ENCODE measurements at places on chromosomes 5 and 9. TPM values are rescaled to one million over a fixed set of nuclear protein-coding genes. Genes with fewer than 3 reads are reported as not detected.

DNA sequence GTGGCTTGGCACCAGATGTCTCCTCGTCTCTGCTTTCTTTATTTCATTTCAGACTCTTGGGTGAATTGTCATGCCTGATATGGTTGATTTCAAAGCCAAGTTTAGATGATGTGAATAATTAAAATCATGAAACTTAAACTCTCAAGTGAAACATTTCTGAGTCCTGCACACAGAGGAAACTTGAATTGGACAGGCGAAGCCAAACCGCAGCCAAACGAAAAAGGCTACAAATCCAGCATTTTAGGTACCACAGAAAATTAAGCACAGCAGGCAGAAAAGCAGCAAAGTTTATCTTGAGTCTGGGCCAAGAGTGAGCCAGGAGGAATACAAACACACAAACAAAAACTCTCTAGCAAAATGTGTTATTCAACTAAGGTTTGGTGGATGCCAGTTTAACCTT is 659.8 kb upstream of the KLF4 start:
- H3K27ac ChIP-seq = no peak overlapping the region
- H3K4me1 ChIP-seq = no peaks in the 10 kb centered on the region
- DNase-seq = no peak
- no peaks in the 10 kb centered on the region for H3K36me3 ChIP-seq
- H3K4me3 ChIP-seq = no peak overlapping the region
- H3K27me3 ChIP-seq = no peaks in the 10 kb centered on the region

DNA sequence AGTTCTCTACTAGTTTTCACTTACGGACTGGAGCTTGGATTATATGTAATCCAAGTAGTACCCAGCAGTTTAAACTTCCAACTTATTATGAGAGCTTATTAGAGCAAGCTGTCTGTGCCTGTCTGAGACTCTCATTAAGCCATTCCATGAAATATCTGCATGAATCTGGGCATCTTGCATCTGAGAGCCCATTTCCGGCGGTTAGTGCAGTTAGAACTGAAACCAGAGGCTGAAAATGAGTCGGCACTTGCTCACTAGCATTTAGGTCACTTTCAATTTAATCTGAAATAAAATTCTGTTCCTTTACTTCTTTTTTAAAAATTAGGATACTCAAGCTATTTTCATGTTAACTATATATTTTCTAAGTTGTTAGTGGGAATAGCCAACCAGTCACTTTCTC is 102.2 kb downstream of the MEGF10 start:
- H3K4me1 ChIP-seq = no peaks in the 10 kb centered on the region
- H3K27me3 ChIP-seq = peaks cover 2% of the 10 kb centered on the region
- H3K36me3 ChIP-seq = no peaks in the 10 kb centered on the region
- DNase-seq = no peak
- no peak overlapping the region for H3K27ac ChIP-seq

GRCh38 chr9:73200694-73201452 is 49.2 kb downstream of the ANXA1 start:
- no peaks in the 10 kb centered on the region for H3K4me1 ChIP-seq
- no peaks in the 10 kb centered on the region for H3K36me3 ChIP-seq
- DNase-seq = peak; percentile 33
- no peak overlapping the region for H3K27ac ChIP-seq

DNA sequence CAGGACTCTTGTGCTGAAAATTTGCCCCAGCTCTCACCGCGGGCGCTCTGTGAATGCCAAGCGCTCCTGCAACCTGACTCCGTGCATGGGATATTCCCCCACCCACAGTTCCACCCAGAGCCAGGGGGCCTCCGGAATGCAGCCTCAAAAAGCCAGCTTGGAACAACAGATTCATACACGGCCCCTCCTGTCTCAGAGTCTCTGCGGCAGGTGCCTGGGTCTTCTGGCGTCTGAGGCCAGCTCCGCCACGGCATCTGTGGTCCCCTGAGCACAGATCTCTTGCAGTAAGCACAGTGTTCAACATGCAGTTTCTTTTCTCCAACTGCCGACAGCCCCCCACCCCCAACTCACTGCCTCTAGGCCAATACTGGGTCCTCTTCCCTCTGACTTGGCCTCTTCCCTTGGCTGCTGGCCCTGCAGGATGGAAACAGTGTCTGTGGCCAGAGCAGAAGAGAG is 355.7 kb upstream of the IRX2 start:
- no peaks in the 10 kb centered on the region for H3K36me3 ChIP-seq
- no peak overlapping the region for H3K4me3 ChIP-seq

- H3K27ac ChIP-seq = no peak overlapping the region
- no peaks in the 10 kb centered on the region for H3K27me3 ChIP-seq
- H3K36me3 ChIP-seq = no peaks in the 10 kb centered on the region
- no peak overlapping the region for H3K4me3 ChIP-seq
- no peaks in the 10 kb centered on the region for H3K4me1 ChIP-seq
Observed at GRCh38 chr9:122015170-122015821, 77.8 kb downstream of the TTLL11 start.

DNA sequence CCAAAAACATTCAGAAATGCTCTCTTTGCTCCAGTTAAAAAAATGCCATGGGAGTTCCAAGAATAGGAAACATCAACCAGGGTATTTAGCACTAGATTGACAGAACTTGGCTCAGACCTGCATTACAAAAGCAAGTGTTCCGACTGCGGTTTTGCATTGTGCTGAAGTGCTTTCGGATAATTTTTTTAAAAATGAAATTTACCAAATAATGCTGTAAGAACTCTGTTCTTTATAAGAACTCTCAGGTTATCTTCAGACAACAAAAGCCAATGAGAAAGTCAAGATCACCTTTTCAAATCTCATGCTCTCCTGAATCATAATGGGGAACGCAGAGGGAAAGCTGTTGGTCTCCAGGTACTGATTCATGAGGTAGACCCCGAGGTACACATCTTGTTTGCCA is 483 bp upstream of the PLPP6 start:
- peaks cover 64% of the 10 kb centered on the region for H3K4me1 ChIP-seq
- DNase-seq = no peak
- H3K27me3 ChIP-seq = no peaks in the 10 kb centered on the region
- no peak overlapping the region for H3K4me3 ChIP-seq
- no peak overlapping the region for H3K27ac ChIP-seq

GRCh38 chr5:3282841-3283240 is 312.8 kb upstream of the IRX1 start:
- H3K36me3 ChIP-seq = no peaks in the 10 kb centered on the region
- H3K27me3 ChIP-seq = no peaks in the 10 kb centered on the region
- H3K4me1 ChIP-seq = no peaks in the 10 kb centered on the region
- no peak overlapping the region for H3K4me3 ChIP-seq
- no peak overlapping the region for H3K27ac ChIP-seq

DNA sequence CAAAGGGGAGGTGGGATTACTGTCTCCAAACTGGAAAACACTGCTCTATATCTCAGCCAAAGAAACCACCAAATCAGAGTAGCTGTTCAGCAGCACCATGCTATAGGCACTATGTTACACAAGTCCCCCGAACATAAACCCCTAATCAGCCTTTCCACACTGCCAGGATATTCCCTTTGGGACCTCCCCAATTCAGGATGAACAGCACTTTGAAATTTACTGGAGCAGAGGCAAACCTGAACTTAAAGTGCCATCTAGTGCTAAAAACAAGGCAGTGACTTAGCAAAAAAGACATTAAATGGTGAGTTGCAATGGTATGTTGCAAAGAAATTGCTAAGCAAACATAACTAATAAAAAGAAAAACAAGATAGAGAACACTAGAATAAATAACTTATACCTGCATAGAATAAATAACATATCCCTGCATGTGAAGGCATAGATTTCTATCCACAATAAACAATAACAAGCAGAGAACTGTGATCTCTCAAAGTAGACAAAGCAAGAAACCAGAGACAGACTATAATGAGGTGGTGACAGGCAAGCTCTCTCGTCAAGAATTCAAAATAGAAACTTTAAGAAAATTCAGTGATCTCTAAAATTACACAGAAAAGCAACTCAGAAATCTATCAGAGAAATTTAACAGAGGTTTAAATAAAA is 584.4 kb upstream of the ACO1 start:
- H3K4me1 ChIP-seq = no peaks in the 10 kb centered on the region
- H3K27ac ChIP-seq = no peak overlapping the region
- no peaks in the 10 kb centered on the region for H3K27me3 ChIP-seq
- no peak overlapping the region for H3K4me3 ChIP-seq
- DNase-seq = peak; percentile 24
- no peaks in the 10 kb centered on the region for H3K36me3 ChIP-seq

GRCh38 chr5:135194573-135195269 is 160.7 kb upstream of the PITX1 start:
- no peaks in the 10 kb centered on the region for H3K36me3 ChIP-seq
- no peak overlapping the region for H3K4me3 ChIP-seq
- no peak for DNase-seq
- H3K27ac ChIP-seq = no peak overlapping the region
- H3K27me3 ChIP-seq = no peaks in the 10 kb centered on the region

DNA sequence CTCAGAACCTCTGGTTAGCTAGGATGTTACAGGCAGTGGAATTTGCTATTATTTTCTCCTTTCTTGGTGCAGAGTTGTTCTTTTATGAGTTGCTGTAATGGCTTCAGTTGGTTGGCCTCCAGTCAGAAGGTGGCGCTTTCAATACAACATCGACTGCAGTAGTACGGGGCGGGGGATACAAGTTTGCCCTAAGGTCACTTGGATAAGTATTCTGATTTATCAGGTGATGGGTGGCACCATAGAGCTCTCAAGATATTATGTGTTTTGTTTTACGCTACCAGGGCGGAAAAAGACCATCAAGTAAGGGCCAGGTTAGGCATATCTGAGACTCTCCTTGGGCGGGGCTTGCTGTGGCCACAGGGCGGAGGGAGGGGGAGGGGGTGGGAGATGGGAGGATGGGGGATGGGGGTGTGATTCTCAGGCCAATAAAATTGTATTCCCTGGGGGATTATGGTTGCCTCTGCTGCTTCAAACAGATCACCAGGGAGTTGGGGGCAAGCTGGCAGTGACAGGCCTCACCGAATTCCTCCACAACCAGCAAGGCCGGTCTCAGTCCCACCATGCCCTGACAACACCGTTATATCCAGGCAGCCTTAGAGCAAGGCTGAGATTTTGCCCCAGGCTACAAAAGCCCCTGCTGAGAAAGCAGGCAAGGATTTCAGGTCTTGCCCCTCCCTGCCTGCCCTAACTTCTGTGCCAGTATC is 15.9 kb upstream of the RNF38 start:
- no peaks in the 10 kb centered on the region for H3K27me3 ChIP-seq
- no peak overlapping the region for H3K27ac ChIP-seq
- H3K4me1 ChIP-seq = peaks cover 36% of the 10 kb centered on the region
- DNase-seq = no peak
- H3K4me3 ChIP-seq = no peak overlapping the region
- H3K36me3 ChIP-seq = no peaks in the 10 kb centered on the region

DNA sequence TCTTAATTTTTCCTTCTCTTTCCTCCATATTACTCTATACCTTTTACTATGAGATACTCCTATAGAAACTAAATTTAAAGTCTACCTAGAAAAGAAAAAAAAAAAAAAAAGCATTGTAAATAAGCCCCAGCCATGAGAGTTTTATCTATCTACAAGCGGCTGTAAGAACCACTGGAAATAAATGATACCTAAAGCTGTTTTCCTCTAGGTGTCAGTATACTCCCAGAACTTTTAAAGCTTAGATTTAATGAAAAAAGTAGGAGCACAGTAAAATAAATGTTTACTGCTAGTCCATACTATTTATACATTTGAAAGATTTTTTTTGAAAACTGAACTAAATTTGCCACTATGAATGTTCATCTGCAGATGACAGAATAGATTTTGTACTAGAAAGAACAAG is 26.2 kb downstream of the TYRP1 start:
- H3K27ac ChIP-seq = no peak overlapping the region
- no peaks in the 10 kb centered on the region for H3K4me1 ChIP-seq

- H3K4me1 ChIP-seq = no peaks in the 10 kb centered on the region
- no peak overlapping the region for H3K4me3 ChIP-seq
Observed at GRCh38 chr9:35984021-35984420, 26.1 kb upstream of the OR2S2 start.

GRCh38 chr9:107240260-107240659 is 42.8 kb upstream of the RAD23B start:
- no peak overlapping the region for H3K4me3 ChIP-seq
- H3K4me1 ChIP-seq = peaks cover 18% of the 10 kb centered on the region
- H3K27me3 ChIP-seq = no peaks in the 10 kb centered on the region
- no peaks in the 10 kb centered on the region for H3K36me3 ChIP-seq
- DNase-seq = no peak

GRCh38 chr9:131496844-131497405 is 5.8 kb upstream of the POMT1 start:
- no peak for DNase-seq
- H3K4me3 ChIP-seq = no peak overlapping the region
- peaks cover 13% of the 10 kb centered on the region for H3K4me1 ChIP-seq

GRCh38 chr9:15240927-15241326 is 66.1 kb downstream of the TTC39B start:
- H3K4me3 ChIP-seq = no peak overlapping the region
- H3K36me3 ChIP-seq = no peaks in the 10 kb centered on the region
- peaks cover 7% of the 10 kb centered on the region for H3K4me1 ChIP-seq
- no peak overlapping the region for H3K27ac ChIP-seq
- no peak for DNase-seq

DNA sequence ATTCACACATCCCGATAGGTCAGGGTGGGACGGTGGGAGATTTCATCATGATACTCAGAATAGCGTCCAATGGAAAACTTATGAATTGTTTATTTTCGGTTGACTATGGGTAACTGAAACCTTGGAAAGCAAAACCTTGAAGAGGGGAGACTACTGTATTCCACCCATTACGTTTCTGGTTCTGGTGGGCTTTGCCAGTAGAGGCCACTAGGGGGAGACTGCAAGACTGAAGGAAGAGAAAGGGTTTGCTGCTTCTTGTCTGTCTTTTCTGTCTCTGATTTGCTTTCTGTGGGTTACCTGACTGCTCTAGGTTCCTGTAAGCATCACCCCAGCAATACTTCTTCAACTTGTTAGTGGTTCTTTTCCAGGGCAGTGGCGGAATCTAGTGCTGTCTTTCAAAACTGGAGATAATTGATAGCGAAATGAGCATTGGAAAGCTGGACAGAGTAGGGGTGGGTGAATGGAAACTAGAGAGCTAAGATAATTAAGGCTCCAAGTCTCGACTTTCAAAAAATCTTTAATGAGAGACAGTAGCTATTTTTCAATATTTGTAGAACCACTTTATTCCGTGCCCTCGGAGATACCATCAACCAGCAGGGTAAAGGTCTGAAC is 27.0 kb downstream of the GRIN3A start:
- H3K36me3 ChIP-seq = no peaks in the 10 kb centered on the region
- no peaks in the 10 kb centered on the region for H3K4me1 ChIP-seq
- H3K4me3 ChIP-seq = no peak overlapping the region
- H3K27ac ChIP-seq = no peak overlapping the region
- no peaks in the 10 kb centered on the region for H3K27me3 ChIP-seq

Gene ITGA1
- 23.1 TPM for total RNA-seq

Gene CENPH
- 28.8 TPM for total RNA-seq

Gene GALNT12
- not detected for total RNA-seq

Gene CCDC192
- not detected for total RNA-seq

Gene PCSK1
- total RNA-seq = not detected

Gene ADAMTS19
- not detected for total RNA-seq

Gene RASA1
- total RNA-seq = 19.5 TPM

Gene RNF180
- total RNA-seq = 0.11 TPM

Gene KIF20A
- total RNA-seq = 66.8 TPM

Gene APBA1
- 0.15 TPM for total RNA-seq

Gene SLC6A7
- not detected for total RNA-seq
